Naive thymus-derived CD8-positive, alpha-beta T cell (primary cell): ENCODE measurements at places on chromosomes 6 and 20.

GRCh38 chr6:143743301-143744166 lies 65.8 kb downstream of the PHACTR2 start:
- DNase-seq, result no peak

GRCh38 chr6:84167457-84167856 lies 60.0 kb downstream of the CEP162 start:
- no peak for DNase-seq

- no peak for DNase-seq
These were observed 5.4 kb upstream of the CPXM1 start for GRCh38 chr20:2805689-2806350.

GRCh38 chr6:2102966-2103365 lies 142.4 kb downstream of the GMDS start:
- DNase-seq, result no peak

DNA sequence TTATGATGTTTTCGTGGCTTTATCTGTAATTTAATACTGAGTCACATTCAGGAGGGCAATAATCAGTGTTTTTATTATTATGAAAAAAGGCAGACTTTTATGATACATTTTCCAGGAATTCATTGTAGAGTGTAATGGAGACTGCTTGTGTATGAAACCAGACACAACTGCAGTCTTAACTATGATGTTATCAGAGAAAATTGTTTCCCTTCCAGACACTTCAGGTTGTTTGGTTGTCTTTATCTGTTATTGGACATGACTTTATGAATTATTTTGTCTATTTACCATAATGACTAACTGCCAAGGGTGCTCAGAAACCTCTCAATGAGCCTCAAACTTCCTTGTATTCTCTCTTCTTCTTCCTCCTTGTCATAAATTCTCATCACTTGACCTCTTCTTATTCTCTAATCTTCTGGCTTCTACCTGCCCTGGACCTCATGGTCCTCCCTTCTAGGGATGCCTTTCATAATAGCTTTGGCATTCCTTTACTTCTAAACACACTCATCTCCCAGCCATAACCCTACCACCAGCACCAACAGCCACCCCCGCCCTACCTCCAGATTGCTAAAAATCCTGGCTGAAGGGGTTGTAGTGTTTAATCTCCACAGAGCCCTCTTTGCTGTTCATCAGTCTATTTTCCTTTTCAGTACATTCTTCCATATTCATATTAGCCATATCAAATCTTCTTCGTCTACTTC lies 492.5 kb downstream of the CDKAL1 start:
- DNase-seq, result no peak

DNA sequence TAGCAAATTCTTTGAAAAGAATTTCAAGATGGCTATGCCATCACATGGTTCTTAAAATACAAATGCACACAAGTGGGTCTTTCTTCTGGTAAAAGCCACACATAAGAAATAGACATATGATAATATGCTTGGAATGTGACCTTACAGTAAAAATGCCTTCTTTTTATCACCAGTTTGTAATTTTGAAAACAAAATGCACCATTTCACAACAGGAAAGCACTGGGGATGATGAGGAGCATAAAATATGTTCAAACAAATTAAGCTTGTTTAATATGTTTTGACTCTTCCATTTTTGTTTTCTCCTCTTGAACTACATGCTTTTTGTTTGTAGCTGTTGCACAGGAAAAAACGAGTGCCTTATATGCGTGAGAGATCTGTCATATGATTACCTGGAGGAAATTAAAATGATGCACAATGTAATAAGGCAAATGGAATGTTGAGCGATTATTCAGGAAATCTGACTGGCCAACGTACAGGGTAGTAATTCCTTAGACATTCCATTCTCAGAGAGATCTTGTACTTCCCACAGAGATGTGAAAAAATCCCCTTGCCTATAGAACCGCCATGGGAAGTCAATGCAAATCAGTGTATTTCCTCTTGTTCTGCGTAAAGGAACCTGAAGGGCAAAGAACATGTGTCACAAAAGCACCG lies 911.6 kb downstream of the TFAP2A start:
- DNase-seq, result no peak

DNA sequence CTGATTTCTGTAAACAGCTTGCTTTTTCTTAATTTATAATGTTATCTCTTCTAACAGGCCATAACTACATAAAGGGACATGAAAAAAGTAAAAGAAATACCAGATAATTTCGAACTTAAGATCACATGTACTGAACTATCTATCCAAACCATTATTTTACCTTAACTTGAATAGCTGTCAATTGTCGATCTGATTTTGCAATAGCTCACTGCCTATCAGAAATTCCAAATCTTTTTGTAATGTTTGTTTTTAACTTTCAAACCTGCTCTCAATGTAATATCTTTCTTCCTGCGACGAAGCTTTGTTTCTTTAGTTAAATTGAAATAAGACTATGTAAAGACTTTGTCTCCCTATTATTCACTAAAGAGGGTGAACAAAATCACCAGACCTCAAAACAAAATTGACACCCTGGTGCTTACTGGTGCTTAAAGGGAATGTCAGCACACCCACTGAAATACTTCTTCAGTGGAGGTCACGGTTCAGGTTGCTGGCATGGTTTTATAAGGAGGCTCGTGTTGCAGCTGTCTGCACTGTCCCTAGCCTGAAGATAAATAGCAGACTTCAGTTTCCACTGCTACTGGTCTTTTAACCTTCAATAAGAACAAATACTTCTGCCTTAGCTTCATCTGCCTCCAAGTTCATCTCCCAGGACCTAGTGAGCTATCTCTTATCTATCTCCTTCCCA lies 117.5 kb upstream of the QKI start:
- DNase-seq, result no peak

DNA sequence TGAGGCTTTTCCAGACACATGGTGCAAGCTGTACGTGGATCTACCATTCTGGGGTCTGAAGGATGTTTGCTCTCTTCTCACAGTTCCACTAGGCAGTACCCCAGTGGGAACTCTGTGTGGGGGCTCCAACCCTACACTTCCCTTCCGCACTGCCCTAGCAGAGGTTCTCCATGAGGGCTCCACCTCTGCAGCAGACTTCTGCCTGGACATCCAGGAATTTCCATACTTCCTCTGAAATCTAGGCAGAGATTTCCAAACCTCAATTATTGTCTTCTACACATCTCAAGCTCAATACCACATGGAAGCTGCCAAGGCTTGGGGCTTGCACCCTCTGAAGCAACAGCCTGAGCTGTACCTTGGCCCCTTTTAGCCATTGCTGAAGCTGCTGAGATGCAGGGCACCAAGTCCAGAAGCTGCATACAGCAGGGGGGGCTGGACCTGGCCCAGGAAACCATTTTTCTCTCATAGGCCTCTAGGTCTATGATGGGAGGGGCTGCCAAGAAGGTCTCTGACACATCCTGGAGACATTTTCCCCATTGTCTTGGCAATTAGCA lies 11.6 kb downstream of the PDSS2 start:
- DNase-seq, result no peak

DNA sequence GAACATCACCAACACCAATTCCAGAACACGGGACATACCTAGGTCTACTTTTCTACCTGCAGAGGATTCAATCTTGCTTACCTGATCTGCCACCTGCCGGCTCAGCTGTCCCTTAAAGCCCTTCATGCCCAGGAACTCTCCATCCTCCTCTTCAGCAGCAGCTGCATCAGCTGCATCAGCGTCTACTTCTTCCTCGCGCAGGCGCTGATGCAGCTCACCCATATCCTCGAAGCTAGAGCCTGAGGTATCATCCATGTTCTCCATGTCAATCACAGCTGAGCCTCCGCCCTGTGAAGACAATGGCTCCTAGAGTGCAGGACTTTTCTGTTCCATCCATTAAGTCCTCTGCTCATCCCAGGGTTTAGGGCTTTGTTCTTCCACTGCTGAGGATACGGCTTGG lies 918 bp downstream of the YIPF3 start:
- DNase-seq, result no peak

- DNase-seq, result no peak
These were observed 11.6 kb downstream of the PIGT start for GRCh38 chr20:45427236-45428149.

DNA sequence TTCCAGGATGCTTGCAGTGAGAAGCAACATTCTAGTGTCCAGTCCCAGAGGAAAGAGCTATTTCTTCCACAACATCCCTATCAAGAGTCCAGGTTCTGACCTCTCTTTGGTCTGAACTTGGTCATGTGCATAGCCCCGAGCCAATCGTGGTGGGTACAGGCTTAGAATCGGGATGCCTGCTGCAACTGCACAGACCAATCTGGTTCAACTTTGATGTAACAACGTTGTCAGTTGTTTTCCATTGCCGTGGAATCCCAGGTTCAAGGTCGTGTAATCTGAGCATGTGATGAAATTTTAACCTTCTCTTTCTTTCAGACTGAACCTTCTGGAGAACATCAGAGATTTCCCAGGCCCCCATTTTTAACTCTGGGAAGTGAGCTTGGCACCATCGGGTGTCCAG lies 130.5 kb downstream of the ANKRD60 start:
- no peak for DNase-seq
